ENCODE measurements at places on chromosomes 12 and 14. TPM values are rescaled to one million over a fixed set of nuclear protein-coding genes. Genes with fewer than 3 reads are reported as not detected.
A peak's percentile ranks its signal among the peaks of the same experiment; 100 is the strongest.

The ISM2 gene
- total RNA-seq, result 10.6 TPM

The SDR9C7 gene
- total RNA-seq, result not detected

The PCED1B gene
- 6.5 TPM for total RNA-seq

The B4GALNT3 gene
- 6.7 TPM for total RNA-seq

The FAM90A1 gene
- not detected for total RNA-seq

The CCDC177 gene
- total RNA-seq, result 0.72 TPM

The CPNE6 gene
- total RNA-seq, result 2.4 TPM

The GUCY2C gene
- total RNA-seq, result 0.72 TPM

The PLEK2 gene
- total RNA-seq, result 3.9 TPM

The LGR5 gene
- total RNA-seq, result 4.1 TPM

The FGF23 gene
- total RNA-seq, result 4.3 TPM

The SLC17A8 gene
- 1.7 TPM for total RNA-seq

DNA sequence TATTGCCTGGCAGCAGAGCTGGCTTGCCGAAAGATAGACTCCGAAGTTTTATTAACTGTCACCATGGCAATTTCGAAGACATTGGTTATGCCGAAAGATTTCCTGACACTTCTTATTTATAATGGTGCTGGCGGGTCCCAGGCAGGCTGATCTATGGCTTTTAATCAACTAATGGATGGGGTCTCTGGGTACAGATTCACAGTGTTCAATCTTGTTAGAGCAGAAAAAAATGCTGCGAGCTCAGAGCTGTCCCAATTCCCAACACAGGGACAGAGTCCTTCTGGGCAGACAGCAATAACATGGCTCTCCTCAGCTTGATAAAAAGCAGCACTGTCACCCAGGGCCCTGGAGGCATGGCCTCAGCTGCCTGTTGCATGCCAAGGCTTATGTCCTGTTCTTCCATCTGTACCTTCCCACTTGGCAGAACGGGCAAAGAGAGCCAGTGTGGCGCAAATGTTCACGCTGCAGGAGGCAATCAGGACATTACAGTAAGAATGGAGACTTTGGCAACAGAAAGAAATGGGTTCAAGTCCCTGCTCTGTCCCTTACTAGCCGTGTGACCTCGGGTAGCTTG is 228.2 kb upstream of the PWP1 start:
- DNase-seq, result no peak

DNA sequence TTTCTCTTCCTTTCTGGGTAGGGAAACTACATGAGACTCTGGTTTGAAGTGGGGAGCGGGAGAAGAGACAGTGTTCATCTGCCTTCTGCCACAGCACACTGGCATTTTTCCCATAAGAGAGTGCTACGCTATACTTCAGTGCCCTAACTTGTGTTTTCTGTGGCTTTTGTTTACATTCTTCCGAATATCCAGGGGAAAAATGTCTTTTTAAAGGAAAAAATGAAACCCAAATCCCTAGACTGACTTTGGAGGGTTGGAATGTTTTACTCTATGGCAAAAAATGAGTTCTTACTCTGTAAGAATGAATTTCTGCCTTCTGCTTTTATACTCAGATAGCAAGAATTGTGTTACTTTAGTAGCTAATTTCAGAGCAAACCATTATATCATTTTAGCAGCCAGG is 88.1 kb upstream of the TMEM263 start:
- no peak for DNase-seq

GRCh38 chr12:113005762-113006161 is 27.4 kb downstream of the OAS2 start:
- no peak for DNase-seq

GRCh38 chr14:54567224-54567638 is 303 bp downstream of the SAMD4A start:
- DNase-seq, result peak; percentile 62

- DNase-seq, result no peak
These were observed 62.3 kb upstream of the DDX11 start for GRCh38 chr12:31011336-31011735.

GRCh38 chr14:85620947-85621346 is 91.0 kb downstream of the FLRT2 start:
- no peak for DNase-seq

GRCh38 chr12:7695566-7696197 is at the start of gene GDF3:
Gene GDF3 (minus strand): TSS chr12:7695775. CDS start chr12:7695728, 47 bp downstream.
- DNase-seq, result peak; percentile 9

- no peak for DNase-seq
These were observed 631.8 kb downstream of the TMTC2 start for GRCh38 chr12:83318386-83319098.

Data from umbilical cord (tissue), 2 donors.